ENCODE measurements at places on chromosomes 5 and 9. TPM values are rescaled to one million over a fixed set of nuclear protein-coding genes. Genes with fewer than 3 reads are reported as not detected.

The SPATA6L gene
- total RNA-seq = 3.1 TPM

- no peak for DNase-seq
Observed at GRCh38 chr5:68720884-68721610, 372.8 kb upstream of the SLC30A5 start.

- no peak for DNase-seq
Observed at GRCh38 chr9:128546504-128546903, 5.9 kb upstream of the SPTAN1 start.

- no peak for DNase-seq
Observed at GRCh38 chr5:131914472-131914871, 31.0 kb downstream of the MEIKIN start.

The DENND4C gene
- total RNA-seq = 71.4 TPM

The PJA2 gene
- 119 TPM for total RNA-seq

The RANBP17 gene
- 5.4 TPM for total RNA-seq

The OCLN gene
- total RNA-seq = 26.8 TPM

GRCh38 chr5:53029608-53030007 is 40.5 kb downstream of the ITGA2 start:
- no peak for DNase-seq

DNA sequence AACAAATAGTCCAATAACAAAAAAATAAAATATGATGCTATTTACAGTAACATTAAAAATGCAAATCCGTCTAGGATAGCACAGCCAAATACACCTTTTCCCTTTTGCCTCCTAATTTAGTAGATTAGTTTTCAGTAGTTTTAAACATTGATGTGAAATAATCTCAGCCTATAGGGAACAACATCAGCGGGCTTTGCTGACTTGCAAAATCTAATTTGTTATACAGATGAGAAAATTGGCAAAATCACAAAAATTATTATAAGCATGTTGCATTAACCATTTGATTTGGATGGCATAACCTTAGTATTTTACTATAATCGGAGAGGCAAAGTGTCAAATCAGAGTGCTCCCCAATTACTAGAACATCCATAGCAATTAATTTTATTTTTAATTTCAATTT is 563.5 kb downstream of the CDH18 start:
- no peak for DNase-seq

DNA sequence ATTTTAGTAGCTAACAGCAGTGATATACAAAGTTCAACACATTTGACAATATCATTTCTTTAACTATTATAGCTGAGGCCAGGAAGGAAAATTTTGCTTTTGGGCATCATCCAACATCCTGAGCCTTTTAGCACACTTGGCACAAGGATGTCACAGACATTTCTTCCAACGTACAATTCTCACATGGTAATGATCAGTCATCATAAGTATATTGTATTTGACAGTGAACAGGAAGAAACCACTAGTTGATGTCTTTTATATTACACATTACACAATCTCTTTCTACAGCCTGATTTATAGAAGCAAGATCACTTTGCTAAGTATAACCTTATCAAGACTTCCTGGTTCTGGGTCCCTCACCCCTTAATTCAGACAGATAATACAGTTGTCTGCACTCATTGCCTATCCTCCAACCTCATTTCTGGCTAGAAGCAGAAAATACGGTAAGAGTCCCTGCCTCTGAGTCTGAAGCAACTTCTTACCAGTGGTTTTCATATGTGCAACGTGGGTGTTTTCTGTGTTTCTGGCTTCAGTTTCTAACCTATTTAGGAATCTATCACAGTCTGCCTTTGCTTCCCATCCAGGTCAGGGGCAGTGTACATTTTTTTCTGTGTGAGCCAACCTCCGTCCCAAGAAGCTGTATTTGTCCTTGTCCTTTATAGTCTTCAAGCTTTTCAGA is 167.8 kb downstream of the PAM start:
- DNase-seq = no peak

The PLEKHG4B gene
- total RNA-seq = 8.9 TPM

The GRHPR gene
- total RNA-seq = 191 TPM

GRCh38 chr9:109455391-109455790 is 42.7 kb downstream of the PTPN3 start:
- DNase-seq = no peak

The KCNV2 gene
- total RNA-seq = not detected

GRCh38 chr5:17477573-17478265 is 20.3 kb upstream of the TAF11L2 start:
- DNase-seq = no peak

- no peak for DNase-seq
Observed at GRCh38 chr5:82107267-82107666, 135.4 kb downstream of the ATG10 start.

DNA sequence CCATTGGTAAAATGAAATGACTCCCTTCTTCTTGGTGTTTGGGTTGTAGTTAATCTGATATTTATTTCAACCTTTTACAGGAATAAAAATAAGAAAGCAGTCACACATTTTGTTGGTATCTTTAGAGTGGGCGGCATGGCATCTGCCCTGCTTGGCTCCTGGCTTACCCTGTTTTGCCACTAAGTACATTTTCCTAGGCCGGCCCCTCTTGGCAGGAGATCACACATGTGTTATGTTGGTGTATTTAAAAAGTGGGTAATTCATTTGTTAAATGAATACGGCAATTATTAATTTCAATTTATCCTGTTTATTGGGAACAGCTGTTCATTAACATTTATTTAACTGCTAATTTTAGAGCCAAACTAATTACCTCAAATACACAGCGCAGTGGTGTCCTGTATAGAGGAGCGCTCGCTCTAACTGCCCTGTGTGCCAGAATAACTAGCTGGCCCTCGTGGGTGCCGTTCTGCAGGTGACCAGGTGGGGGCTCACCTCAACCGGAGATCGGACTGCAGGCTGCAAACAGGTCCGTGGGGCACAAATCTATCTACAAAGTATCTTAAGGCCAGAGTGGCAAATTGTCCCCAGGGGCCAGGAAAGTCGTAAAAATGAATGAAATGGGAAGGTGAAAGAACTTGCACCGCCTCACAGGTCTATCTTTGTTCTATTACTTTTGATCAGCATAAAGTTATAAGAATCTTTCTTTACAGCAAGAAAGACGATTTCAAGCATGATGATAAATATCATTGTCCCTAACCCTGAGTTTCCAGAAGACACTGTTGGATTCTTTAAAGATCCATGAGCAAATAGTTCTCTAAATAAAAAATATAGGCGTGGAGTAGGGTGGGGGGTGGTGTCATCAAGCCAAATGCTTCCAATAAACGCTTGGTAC is 26.2 kb upstream of the GPR151 start:
- peak; percentile 66 for DNase-seq

Measured in prostate gland (tissue), 2 donors.